Stimulated activated naive CD4-positive, alpha-beta T cell treated with Interleukin-2 at 50 U/mL for 16 hours (primary cell): ENCODE measurements at places on chromosomes 3 and 15.

- no peak for DNase-seq
Observed at GRCh38 chr3:56282341-56282740, 185.9 kb downstream of the ERC2 start.

DNA sequence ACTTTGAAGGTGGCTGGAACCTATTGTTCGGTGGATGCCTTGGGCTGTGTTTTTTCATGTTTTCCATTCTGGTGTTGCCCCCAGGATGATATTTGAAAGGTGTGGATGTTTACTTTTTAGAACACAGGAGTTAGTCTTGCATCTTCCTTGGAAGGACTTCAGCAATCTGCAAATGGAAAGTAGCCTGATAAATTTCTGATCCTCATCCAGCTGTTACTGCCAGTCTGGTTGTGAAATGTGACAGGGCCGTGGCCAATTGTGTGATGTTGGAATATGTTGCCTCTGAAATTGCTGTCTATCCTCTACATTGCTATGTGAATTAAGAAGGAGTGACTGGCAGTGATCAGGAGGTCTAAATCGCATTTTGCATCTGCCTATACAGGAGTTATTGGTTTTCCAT is 382.5 kb upstream of the C2CD4B start:
- DNase-seq: no peak

GRCh38 chr3:112394003-112394640 is 61.2 kb downstream of the CD200 start:
- DNase-seq: no peak

DNA sequence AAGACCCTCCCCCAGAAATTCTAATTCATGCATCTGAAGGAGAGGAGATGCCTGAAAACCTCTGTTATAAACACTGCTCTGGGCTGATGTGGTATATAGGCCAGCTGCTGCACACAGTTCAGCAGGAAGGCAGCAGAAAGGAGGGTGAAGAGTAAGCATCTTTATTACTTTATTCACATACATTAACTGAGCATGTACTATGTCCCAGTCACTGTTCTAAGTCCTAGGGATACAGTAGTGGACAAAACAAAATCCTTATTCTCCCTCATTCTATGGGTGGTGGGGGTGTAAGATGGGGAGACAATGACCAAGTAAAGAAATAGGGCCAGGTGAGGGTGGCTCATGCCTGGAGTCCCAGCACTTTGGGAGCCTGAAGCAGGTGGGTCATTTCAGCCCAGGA is 17.8 kb upstream of the CHRNB4 start:
- DNase-seq: no peak

DNA sequence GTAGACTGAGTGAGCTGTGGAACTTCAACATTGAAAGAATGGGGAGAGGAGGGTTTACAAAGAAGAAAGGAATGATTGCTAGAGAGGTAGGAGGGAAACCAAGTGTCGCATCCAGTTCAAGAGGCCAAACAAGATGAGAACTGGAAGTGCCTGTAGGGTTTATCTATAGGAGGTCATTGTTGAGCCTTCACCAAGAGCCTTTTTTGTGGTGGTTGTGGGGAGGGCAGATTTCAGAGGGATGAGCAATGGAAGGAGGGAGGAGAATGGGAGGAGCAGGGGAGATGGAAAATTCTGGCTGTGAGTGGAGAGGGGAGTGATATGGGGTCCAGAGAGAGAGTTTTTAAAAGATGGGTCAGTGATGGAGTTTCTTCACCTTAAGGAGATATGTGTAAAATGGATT is 8.5 kb downstream of the PDIA5 start:
- no peak for DNase-seq

DNA sequence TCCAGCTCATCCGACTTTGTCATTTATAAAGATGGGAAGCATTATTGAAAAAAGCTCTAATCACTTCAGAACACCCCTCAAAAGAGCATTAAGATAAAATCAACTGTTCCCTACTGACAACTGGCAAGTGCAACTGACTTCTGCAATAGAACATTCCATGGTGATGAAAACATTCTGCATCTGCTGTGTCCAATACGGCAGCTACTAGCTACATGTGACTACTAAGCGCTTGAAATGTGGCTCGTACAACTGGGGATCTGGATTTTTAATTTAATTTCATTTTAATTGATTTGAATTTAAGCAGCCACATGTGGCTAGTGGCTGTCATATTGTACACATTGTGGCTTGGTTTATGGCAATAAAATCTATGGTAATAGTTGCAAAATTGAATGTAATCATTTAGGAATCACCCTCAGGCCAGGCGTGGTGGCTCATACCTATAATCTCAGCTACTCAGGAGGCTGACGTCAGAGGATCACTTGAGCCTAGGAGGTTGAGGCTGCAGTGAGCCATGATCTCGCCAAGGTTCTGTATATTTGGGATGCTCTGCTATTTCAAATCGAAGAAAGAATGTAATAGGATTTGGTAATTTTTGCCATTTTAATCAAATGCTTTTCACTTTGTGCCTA is 390.3 kb downstream of the GABRB3 start:
- DNase-seq: no peak

DNA sequence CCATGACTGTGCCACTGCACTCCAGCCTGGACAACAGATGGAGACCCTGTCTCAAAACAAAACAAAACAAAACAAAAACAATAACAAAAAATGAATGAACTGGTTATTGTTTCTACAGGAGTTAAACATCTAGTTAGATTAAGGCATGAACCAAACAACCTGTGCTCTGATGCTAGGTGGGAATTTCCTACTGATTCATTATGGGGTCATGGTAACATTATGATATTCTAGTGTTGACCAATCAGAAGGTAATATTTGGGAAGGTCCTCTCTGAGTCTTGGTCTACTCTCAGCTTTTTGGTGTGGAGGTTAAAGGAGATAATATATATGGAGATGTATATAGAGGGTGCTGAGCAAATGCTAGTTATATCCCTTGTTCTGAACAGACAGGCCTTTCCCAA is 37.6 kb downstream of the MCF2L2 start:
- no peak for DNase-seq

DNA sequence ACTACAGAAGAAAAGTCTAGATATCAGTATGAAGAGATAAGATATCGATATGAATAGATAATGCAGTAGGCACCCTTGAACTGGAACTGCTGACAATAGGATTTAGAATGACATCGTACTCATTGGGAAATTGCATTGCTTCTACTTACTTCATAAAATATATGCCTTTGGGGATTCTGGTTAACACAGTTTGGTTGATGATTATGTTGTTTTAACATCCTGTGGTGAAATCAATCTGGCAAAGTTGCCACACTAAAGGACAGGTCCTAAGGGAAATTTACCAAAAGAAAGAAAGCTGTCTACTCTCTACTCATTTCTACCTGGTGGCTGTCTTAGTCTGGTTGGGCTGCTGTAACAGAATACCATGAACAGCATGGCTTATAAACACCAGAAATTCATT is 417.4 kb upstream of the DPH6 start:
- no peak for DNase-seq

GRCh38 chr15:93459396-93459795 is 370.4 kb upstream of the RGMA start:
- DNase-seq: no peak

GRCh38 chr15:39942753-39943150 is 8.8 kb downstream of the EIF2AK4 start:
- no peak for DNase-seq

- DNase-seq: no peak
Observed at GRCh38 chr3:137468446-137468845, 295.7 kb upstream of the SOX14 start.

DNA sequence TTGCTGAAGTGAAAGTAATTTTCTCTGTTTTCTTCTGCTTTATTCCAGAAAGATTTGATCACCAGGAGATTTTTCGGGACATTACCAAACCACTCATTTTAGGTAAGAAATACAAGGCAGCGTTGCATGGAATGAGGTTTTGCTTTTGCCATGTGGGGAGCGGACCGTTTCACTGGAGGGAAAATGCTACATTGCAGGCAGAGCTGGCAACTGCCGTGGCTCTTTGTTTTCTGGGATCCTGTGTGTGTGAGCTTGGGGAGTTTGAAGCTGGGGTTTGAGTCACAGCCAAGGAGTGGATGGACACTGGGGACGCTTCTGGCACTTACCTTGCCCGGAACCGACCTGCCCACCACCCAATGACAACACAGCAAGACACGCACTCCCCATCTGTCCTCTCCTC is 109.9 kb downstream of the APBA2 start:
- no peak for DNase-seq

DNA sequence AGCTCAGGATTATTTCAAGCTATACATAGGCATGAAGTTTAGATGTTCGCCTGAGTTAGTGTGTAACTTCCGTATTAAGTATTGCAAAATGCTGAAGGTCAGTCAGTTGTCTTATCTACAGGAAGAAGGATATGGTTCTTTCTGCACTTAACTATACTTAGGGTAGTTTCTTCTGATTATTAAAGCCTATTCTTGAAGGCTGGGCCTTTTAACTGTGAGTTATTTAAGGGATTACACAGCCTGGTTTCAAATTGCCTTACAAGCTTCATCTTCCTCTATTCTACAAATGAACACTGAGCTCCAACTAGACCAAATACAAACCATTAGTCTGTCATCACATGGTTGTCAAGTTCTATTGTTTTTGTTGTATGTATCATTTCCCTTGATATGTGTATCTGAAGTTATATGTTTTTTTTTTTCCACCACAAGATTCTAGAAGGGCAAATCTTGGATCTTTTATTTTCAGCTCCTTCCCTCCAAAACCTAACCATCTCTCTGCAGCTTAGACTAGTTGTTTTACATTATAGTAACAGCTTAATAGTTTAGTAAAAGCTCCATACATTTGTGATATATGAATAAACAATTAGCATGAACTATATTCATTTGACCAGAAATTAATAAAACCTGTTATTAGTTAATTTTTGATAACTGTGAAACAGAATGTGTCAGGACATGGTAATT is 272.9 kb upstream of the KCNMB2 start:
- DNase-seq: no peak

GRCh38 chr15:74955796-74956647 is 550 bp downstream of the RPP25 start:
- peak; percentile 51 for DNase-seq

DNA sequence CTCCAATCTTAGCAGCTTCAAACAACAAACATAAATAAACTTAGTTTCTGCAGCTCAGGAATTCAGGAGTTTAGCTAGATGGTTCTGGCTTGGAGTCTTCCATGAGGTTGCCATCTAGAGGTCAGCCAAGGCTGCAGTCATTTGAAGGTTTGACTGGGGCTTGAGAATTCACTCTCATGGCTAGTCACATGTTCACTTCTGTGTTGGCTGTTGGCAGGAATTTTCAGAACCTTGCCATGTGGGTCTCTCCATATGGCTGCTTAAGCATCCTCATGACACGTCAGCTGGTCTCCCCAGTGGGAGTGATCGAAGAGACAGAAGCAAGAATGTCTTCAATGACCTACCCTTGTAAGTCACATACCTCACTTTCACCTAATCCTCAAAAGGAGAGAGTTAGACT is 269.2 kb upstream of the CNTN3 start:
- no peak for DNase-seq

- no peak for DNase-seq
Observed at GRCh38 chr3:14120111-14120920, 4.4 kb downstream of the CHCHD4 start.
